HS-5 (cell line): ENCODE measurements at places on chromosomes 6 and 20.

DNA sequence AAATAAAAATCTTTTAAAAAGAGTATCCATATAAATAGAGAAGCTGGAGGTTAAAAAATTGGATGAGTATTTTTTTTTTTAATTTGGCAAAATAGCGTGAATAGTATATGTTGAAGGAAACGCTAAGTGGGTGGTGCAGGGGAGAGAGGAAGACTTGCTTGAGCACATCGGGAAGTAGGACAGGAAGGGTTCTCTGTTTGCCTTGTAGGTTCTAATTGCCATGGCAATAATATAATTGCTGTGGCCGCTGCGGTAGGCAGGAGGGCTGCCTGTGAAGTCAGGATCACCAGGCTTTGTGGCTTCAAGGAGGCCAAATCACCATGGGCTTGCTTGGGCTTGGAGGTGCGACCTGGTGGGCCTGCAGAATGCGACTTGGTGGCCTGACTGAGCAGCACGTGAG, 35.1 kb downstream of the IGF2R start:
- DNase-seq: no peak

DNA sequence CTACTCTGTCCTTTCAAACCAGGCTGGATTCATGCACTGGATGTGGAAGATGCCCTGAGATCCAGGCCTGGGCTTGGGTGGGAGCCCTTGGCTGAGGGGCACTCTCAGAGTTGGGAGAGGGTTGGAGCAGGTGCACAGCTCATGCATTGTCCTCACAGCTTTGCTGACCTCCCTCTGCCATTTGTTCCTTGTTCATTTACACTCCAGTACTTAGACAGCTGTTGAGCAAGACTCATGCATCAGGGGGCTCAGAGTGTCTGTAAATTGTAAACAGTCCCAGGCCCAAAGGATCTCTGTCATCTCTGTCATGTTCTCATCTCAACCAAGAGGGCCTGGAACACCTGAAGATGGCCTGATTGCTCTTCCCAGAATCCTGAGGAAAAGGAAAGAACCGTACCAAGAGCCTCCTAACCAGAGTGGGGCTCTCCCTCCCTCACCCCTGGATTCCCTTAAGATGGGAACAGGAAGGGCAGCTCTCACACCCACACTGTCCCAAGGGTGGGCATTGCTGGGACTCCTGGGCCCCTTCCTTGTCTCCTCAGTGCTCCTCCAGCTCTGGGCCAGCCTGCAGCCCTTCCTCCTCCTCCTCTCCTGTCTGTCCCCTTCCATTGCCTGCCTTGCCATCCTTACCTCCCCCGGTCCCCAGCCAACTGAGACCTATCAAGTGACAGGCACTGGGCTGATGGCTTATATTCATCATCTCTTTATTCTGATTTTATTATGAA, 132.9 kb downstream of the FOXO3 start:
- no peak for DNase-seq

DNA sequence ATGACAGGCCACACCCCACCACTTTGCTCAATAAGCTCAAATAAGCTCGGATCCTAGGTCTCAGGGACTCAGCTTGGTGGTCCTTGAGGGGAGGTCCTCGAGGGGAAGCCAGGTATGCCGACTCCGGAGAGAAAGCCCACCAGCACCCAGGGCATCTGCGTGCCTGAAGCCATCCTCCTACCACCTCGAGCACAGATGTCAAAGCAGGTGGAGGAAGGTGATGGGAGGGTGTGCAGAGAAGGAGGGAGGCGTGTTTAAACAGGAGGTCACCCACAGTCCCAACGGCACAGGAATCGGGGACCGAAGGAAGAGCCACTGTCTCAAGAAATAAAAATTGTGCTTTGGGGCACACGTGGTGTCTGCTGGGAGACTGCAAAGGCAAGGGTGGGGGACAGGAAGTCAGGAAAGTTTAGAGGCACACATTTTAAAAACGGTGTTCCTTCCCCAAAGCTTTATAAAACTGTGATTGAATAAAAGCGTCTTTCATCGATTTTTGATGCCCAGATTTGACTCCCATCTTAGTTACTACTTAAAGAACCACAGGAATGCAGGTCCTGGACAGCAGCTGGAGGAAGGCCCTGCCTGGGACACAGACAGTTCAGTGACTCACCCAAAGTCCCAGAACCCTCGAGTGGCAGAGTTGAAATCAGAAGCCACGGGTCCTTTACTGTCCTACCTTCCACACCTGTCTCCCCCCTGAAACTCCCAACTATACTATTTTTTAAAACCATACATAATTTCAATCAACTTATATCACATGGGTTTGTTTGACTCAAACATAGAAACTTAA, 221.0 kb upstream of the PDE10A start:
- no peak for DNase-seq

DNA sequence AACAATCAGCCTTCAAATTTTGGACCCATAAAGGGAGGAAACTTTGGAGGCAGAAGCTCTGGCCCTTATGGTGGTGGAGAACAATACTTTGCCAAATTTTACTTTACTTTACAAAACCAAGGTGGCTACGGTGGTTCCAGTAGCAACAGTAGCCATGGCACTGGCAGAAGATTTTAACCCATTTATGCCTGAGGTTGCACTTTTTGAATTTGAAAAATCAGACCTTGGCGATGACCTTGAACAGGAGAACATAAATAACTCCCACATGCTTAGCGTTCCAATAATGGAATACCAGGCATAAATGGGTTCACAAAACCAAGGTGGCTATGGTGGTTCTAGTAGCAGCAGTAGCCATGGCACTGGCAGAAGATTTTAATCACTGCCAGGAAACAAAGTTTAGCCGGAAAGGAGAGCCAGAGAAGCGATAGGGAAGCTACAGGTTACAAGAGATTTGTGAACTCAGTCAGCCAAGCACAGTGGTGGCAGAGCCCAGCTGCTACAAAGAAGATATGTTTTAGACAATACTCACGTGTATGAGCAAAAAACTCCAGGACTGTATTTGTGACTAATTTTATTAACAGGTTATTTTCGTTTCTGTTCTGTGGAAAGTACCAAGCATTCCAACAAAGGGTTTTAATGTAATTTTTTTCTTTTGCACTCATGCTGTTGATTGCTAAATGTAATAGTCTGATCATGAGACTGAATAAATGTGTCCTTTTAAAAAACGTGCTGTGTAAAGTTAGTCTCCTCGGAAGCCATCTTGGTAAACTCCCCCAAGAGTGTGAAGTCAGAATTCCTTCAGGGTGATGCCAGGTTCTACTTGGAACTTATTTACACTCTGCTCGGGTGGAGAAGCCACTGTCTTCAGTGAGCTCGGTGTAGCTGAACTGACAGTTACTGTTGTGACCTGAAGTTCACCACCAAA, 6.7 kb downstream of the SFT2D1 start:
- no peak for DNase-seq

GRCh38 chr20:36926653-36927200, 24.8 kb downstream of the SAMHD1 start:
- no peak for DNase-seq

DNA sequence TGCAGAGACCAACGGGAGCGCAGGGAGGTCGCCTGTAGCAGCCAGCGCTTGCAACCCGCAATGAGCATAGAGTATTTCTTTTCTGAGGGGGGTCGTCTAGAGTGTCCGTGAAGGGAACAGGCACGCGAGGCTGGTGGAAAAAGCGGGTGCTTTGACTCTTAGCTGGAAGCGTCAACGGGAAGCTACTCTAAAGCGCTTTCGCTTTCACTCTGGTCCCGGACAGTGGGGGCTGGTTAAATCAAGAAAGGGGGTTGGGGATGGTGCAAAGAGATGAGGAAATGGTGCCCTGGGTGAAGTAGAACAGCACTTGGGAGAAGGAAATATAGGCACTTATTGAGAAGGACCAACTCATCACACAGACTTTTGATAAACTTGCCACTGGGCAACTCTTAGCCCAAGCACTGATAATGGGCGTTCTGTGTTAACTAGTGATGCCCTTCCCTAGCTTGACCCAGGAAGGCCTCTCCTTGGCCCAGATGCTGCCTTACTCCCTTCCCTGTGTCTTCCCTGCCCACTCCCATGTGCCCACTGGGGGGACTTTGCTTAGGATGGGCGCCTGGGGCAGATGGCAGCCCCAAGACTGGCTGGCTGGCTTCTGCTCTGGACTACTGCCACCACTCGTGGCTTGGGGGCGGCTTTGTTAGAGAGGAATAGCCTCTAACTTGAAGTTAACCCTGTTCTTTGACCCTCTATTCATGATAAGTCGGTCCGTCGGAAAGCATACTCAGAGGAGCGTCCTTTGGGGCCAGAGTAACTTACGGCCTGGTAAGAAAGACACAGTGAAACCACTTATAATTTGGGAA, 585 bp downstream of the PSMB9 start:
- DNase-seq: no peak

- no peak for DNase-seq
Observed at GRCh38 chr20:15706719-15707118, 866.5 kb downstream of the KIF16B start.

DNA sequence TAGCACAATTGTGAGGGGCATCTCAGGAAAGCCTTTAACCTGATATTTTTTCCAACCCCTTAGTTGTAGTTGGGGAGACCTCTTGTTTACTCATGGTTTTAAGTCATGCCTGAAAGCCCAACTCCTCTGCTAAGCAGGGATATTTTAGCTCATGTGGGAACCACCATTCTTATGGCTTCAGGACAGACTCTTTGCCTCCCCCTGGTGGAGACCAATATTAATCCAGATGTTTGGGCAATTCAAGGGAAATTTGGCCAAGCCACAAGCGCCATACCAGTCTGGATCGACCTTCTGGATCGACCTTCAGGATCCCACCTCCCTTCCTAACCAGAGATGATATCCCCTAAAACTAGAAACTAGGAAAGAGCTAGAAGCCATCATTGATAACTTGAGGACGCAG, 211.2 kb downstream of the C6orf118 start:
- no peak for DNase-seq

DNA sequence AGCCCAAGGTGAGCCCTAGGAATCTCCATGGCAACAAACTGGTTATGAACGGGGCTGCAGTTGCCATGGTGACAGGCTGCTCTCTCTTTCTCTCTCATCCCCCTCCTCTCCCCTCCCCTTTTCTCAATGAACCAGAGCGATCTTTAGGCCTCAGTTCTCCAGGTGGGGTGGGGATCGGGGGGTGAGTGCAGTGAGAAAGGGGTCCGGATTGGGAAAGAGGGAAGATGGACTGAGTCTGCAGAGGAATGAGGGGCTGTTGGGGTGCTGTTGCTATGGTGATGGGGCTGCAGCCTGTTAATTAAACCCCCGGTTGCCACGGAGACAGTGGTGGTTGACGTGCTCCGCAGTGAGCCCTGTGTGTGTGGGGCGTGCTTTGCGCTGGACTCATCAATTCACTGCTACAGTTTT, 3.6 kb upstream of the SLC12A5 start:
- DNase-seq: no peak

- DNase-seq: no peak
Observed at GRCh38 chr6:140437619-140438345, 1063.3 kb upstream of the CITED2 start.

DNA sequence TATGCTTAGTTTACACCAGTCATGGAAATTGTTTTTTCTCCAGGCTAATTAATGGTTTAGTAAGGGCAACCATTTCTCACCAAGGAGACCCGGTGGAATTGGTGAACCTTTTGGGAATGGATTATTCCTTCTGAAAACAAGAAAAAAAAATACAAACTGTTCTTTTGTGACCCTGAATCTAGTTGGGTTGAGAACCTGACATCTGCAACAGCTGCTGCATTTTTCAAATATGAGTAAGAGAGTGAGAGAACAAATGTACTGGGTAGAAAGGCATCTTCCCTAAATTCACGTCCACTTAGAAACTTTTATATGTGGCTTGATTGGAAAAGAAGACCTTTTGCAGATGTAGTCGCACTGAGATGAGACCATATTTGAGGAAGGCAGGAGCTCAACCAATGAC, 553.4 kb upstream of the EPHA7 start:
- DNase-seq: no peak

DNA sequence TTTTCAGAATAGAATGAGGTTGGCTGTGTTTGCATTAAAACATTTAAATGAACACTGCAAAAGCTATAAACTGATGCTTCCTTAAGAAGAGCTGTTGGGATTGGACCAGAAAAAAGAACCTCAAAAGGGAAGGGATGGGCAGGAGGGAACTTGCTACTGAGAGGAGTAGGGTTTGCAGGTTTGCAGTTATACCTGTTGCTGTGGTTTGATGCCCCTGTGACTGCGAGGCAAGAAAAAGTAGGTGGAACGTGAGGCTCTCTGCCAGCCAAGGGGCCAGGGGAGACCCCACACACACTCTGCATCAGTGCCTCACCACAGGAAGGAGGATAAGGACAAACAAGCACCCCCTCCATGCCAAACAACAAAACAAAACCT, 197.2 kb downstream of the BCAS1 start:
- DNase-seq: no peak
